Epithelial cell of proximal tubule (primary cell): ENCODE measurements at places on chromosomes 4 and X. TPM values are rescaled to one million over a fixed set of nuclear protein-coding genes. Genes with fewer than 3 reads are reported as not detected.

The NMU gene
- total RNA-seq, result 8.2 and 22.5 TPM in 2 replicates

The TCEAL2 gene
- 0.65 and 3.6 TPM in 2 replicates for total RNA-seq

The ETNPPL gene
- not detected in 2 replicates for total RNA-seq

The NWD2 gene
- not detected in 2 replicates for total RNA-seq

The ZAR1 gene
- 0.23 TPM in 1 of 2 replicates, not detected in the other for total RNA-seq

The TSC22D3 gene
- total RNA-seq, result 18.7 and 32.9 TPM in 2 replicates

The BTK gene
- 0.14 TPM in 1 of 2 replicates, not detected in the other for total RNA-seq

The SLC6A14 gene
- under 0.01 and 0.07 TPM in 2 replicates for total RNA-seq

The FAM9B gene
- total RNA-seq, result not detected in 2 replicates

The ARX gene
- not detected in 2 replicates for total RNA-seq

The SNX12 gene
- total RNA-seq, result 50.9 and 53.0 TPM in 2 replicates

The NPFFR2 gene
- 3.4 and 3.6 TPM in 2 replicates for total RNA-seq

The CCDC149 gene
- total RNA-seq, result 2.6 and 2.8 TPM in 2 replicates

The PIGA gene
- 8.8 and 9.5 TPM in 2 replicates for total RNA-seq

The PLP1 gene
- not detected in 2 replicates for total RNA-seq

The SPACA5 gene
- total RNA-seq, result 0.51 TPM in 1 of 2 replicates, not detected in the other

The PPEF2 gene
- not detected in 2 replicates for total RNA-seq

The CACNA1F gene
- total RNA-seq, result 0.12 TPM in 1 of 2 replicates, not detected in the other

The TXK gene
- 1.3 and 2.0 TPM in 2 replicates for total RNA-seq

The TRPC5OS gene
- not detected in 2 replicates for total RNA-seq

The RAB33A gene
- total RNA-seq, result 0.63 TPM in 1 of 2 replicates, not detected in the other

The USP17L15 gene
- not detected in 2 replicates for total RNA-seq

The CDX4 gene
- total RNA-seq, result not detected in 2 replicates

The IBSP gene
- total RNA-seq, result not detected in 2 replicates

The GLUD2 gene
- 0.17 and 0.72 TPM in 2 replicates for total RNA-seq

The DUSP21 gene
- total RNA-seq, result not detected in 2 replicates

The AREG gene
- 149 and 211 TPM in 2 replicates for total RNA-seq

The MAGEC3 gene
- total RNA-seq, result not detected in 2 replicates

The ASB9 gene
- total RNA-seq, result 6.3 and 9.6 TPM in 2 replicates

The TCEAL7 gene
- total RNA-seq, result 16.0 and 25.4 TPM in 2 replicates

The TLR1 gene
- 0.51 and 0.98 TPM in 2 replicates for total RNA-seq

The UBQLN2 gene
- total RNA-seq, result 19.6 and 20.2 TPM in 2 replicates

The SLITRK4 gene
- total RNA-seq, result 1.7 and 4.8 TPM in 2 replicates

The DTHD1 gene
- total RNA-seq, result not detected in 2 replicates

The SORBS2 gene
- 11.6 and 20.3 TPM in 2 replicates for total RNA-seq

The ZNF185 gene
- 14.4 and 41.6 TPM in 2 replicates for total RNA-seq

The MAOB gene
- 0.14 and 1.9 TPM in 2 replicates for total RNA-seq

The PAGE1 gene
- not detected in 2 replicates for total RNA-seq

The MTNR1A gene
- 0.36 TPM in 1 of 2 replicates, not detected in the other for total RNA-seq

The TLL1 gene
- total RNA-seq, result 2.0 and 2.6 TPM in 2 replicates

The KLF8 gene
- 0.43 and 1.5 TPM in 2 replicates for total RNA-seq
